ENCODE measurements at places on chromosomes 2 and 18. TPM values are rescaled to one million over a fixed set of nuclear protein-coding genes. Genes with fewer than 3 reads are reported as not detected.

Gene RIT2
- total RNA-seq: not detected

- H3K27me3 ChIP-seq: no peaks in the 10 kb centered on the region
- H3K36me3 ChIP-seq: no peaks in the 10 kb centered on the region
- H3K27ac ChIP-seq: no peak overlapping the region
- no peak for DNase-seq
- peaks cover 16% of the 10 kb centered on the region for H3K4me1 ChIP-seq
These were observed 94.3 kb downstream of the MBD2 start for GRCh38 chr18:54130177-54130576.

DNA sequence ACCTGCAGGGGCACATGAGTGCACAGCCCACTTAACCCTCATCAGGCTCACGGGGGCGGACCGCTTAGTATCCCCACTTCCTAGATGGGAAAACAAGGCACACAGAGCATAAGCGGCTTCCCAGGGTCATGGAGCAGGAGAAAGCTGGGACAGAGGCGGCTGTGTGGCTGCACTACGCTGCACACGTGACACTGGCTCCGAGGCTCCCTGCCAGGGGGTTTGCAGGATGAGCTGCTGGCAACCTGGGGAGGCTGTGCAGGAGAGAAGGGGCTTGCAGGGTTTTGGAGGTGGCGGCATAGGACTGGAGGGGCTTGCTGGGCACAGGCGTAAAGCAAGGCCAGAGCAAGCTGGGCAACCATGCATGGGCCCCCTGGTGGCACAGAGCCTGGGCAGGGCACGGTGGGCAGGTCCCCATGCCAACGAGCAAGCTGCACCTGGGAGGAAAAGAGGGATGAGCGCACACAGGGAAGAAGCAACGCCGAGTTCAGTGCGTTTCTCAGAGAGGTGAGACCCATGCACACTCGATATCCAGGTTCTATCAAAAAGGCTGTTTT is 268.6 kb downstream of the HDAC4 start:
- H3K4me3 ChIP-seq: no peak overlapping the region
- no peak overlapping the region for H3K27ac ChIP-seq
- no peak for DNase-seq
- no peaks in the 10 kb centered on the region for H3K27me3 ChIP-seq
- H3K36me3 ChIP-seq: peaks cover 38% of the 10 kb centered on the region

DNA sequence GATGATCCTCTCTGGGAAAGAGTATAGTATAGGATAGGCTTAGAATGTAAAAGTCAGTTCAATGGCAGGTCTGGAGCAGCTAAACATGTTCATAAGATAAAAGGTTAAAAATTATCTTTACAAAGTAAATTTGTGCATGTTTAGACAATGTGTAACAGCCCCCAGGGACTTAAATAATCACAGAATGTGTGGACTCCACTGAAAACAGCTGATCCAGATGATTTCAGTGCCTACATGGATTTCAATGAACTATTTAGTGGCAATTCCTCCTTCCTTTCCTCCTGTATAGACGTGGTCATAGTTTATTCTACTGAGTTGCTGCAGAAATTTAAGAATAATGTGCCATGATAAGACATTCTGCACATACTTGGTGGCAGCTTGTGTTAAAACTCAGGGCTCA is 42.9 kb downstream of the ARHGEF33 start:
- DNase-seq: no peak
- H3K27me3 ChIP-seq: peaks cover 2% of the 10 kb centered on the region
- H3K36me3 ChIP-seq: no peaks in the 10 kb centered on the region
- H3K4me3 ChIP-seq: no peak overlapping the region

Data from activated CD4-positive, alpha-beta T cell treated with anti-CD3 and anti-CD28 coated beads, Interleukin-2, amount 10 ng/mL, durations not matched to agents 7 days and 5 days (primary cell).